ENCODE measurements at places on chromosomes 7 and 10.

DNA sequence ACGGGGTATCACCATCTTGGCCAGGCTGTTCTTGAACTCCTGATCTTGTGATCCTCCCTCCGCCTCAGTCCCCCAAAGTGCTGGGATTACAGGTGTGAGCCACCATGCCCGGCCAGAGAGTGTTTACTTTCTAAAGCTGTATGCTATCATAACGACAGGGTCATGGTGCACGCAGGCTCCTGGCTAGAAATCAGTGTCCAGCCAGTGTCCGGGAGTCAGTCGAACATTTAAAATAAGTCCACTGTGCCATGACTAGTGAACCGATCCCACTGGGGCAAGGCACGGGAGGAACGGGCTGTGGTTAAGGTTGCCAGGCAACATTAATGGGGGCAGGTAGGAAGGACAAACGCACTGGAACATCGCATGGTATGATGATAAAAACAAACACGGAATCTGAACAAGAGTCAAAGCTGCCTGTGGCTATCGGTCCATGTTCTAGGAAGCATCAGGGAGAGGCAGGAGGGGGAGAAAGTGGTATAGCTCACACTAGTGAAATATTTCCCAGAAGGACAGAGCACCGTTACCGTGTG lies 89.0 kb upstream of the SEPHS1 start:
- no peak for DNase-seq

DNA sequence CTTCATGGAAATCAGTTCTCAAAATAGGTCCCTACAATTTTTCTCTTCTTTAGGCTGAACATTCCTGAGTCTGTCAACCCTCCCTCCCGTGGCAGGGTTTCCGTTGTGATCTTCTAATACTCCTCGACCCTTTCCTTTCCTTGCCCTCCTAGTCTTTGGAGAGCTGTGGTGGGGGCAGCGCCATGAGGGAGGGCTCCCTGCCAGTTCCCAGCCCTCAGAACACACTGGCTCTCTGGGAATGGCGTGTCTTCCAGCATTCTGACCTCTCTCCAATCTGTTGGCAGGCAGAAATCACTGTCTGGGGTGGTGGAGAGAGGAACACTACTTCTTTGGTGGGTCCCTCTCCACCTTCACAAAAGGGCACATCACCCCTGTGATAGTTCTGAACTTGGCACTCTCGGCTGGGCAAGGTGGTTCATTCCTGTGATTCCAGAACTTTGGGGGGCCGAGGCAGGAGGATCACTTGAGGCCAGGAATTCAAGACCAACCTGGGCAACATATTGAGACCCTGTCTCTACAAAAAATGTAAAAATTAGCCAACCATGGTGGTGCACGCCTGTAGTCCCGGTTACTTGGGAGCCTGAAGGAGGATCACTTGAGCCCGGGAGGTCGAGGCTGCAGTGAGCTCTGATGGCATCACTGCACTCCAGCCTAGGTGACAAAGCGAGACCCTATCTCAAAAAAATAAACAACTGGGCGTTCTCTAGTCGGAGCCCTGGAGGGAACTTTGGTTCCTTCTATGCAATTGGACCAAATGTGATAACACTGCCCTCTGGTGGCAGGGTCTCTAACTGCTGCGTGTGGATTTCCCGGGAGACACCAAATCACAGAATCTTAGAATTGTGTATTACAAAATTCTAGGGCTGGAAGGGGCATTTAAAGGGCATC lies 13.1 kb upstream of the ARPC1A start:
- peak; percentile 54 for DNase-seq

DNA sequence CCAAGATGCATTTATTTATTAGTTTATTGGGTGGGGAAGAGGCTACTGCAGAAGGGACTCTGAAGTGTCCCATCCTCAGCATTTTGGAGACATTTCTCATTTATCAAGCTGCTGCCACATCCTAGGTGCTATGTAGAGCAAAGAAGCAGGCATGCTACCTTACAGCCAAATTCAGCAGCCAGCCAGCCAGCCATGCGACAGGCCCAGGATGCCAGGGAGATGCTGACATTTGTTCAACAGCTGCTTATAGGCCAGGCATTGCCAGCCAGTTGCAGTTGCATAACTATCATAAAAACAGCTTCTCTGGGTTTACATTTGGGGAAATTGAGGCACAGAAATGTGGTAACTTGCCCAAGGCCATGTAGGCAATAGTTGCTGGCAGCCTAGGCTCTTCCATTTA lies 2.3 kb downstream of the SLC29A3 start:
- DNase-seq, result no peak

GRCh38 chr10:3425716-3426115 lies 253.1 kb upstream of the PITRM1 start:
- DNase-seq, result no peak

DNA sequence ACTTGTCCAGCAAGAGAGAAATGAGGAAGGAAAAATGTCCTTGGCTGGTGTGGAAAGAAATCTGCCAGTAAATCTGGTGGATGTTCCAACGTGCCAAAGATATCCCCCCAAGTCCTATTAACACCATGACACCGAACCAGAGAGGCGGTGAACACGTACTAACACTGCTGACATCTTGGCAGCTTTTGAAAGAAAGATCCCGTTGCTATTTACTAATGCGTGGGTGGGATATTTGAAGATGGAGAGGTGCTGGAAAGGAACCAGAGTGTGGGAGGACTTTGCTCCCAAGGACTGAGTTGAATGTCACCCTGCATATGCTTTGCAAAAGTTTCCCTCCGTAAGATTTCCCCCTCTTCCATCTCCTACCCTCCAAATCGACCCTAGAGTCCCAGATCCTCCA lies 7.9 kb downstream of the CCDC3 start:
- no peak for DNase-seq

DNA sequence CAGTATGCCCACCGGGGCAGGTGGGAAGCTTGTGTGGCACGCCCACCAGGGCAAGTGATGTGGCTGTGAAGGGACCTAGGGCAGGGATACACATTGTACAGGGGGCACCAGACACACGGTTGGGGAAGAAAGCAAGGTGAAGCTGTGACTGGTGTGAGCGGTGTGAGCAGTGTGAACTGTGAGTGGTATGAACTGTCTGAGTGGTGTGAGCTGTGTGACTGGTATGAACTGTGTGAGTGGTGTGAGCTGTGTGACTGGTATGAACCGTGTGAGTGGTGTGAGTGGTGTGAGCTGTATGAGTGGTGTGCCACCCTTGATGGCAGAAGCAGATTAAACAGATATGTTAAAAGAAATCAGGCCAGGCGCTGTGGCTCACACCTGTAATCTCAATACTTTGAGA lies 48.1 kb downstream of the DPYSL4 start:
- no peak for DNase-seq

- DNase-seq, result no peak
These were observed 64.1 kb downstream of the CAV1 start for GRCh38 chr7:116588641-116589594.

GRCh38 chr10:130138479-130138866 lies 2.3 kb downstream of the GLRX3 start:
- DNase-seq, result no peak

DNA sequence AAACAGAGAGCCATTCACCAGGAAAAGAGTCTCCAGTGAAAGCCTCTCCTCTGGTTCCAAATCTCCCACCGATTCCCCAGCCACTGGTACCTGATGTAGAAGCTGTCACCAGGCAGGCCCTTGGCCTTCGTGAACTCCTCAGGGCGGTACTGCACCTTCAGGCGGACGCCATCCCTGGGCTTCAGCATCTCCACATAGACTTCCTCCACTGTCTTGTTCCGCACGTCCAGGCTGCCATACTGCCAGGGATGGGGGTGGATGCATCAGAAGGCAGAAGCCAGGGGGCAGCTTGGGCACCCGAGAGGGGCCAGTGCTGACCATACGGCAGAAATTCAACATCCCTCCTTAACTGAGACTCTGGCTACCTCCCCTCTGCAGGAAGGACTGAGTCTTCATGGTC lies 118.8 kb downstream of the DLG5 start:
- no peak for DNase-seq

GRCh38 chr7:45662018-45662417 lies 87.8 kb downstream of the ADCY1 start:
- DNase-seq, result no peak

DNA sequence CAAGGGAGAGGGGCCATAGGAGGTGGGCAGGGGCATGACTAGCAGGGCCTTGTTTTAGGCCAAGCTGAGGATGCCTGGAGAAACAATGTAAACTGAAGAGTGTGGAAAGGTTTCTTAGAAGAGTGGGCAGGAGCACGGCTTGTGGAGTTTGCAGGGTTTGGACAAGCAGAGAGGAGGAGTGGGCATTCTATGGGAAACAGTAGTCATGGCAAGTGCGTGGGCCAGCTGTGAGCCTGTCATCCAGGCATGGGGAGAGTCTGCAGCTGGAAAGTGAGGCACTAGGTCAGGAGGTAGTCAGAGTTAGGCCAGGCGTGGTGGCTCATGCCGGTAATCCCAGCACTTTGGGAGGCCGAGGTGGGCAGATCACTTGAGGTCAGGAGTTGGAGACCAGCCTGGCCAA lies 130.1 kb downstream of the SH3PXD2A start:
- DNase-seq, result no peak

GRCh38 chr7:22488643-22489462 lies 11.1 kb downstream of the STEAP1B start:
- peak; percentile 37 for DNase-seq

- DNase-seq, result peak; percentile 61
These were observed 337.7 kb upstream of the NPVF start for GRCh38 chr7:25565949-25566348.

DNA sequence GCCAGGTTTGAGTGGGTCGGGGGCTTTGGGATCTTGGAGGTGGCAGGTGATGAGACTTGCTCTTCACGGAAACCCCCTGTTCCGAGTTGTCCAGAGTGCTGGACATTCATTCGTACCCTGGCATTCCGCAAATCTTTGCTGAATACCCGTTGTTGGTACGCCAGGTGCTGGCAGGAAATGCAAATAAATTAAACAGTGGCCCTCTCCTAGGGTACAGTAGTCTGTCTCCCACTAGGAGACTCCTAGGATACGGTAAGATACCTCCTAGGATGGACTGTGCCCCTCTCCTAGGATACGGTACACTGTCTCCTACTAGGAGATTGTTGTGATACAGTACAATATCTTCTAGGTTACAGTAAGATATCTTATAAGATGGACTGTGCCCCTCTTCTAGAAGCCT lies 544 bp downstream of the SEC23IP start:
- no peak for DNase-seq

DNA sequence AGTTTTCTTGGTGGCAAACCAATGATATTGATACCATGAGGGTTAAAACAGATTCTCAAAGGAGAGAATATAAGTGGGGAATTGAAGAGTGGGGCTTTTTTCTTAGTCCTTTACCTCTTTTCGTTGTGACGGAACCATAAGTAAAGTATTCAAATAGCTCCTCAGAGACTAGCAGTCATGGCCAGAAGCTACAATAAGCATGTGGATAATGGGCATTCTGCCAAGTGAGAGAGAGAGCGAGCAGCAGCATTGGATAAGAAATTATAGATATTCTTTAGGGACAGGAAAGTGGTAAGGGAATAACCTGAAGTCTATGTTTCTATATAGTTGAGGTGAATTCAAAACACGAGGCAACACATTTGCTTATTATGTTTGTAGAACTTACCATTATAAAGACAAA lies 235.1 kb downstream of the SEMA3E start:
- DNase-seq, result no peak

DNA sequence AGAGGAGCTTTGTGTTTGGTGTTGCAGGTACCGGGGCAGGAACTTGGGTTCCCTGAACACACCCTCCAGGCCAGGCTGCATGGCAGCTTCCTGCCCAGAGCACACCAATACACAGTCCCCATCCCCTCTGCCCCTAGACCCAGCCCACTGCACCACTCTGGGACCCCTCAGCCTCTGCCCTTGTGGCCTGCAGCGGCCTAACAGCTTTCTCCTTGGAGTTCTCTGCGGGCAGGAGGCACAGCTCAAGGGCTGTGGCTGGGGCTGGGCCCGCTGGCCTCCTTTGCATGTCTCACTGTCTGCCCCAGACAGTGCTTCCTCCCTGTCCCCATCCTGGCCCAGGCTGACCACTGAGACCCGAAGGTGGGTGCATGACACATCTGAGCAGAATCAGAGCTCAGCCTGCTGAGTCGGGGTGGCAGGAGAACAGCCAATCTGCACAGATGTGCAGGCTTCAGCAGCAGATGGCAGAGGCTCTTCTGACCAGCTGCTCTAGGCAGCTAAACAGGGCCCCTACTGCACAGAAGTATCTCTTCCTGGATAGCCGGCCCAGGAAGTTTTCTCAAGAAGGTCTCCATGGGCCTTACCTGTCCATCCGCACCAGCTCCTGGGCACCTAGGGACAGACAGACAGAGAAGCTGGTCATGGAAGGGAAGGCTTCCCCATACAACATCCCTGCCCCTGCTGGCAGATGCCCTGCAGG lies 20.8 kb downstream of the VSIR start:
- DNase-seq, result no peak

GRCh38 chr7:93148727-93149126 lies 542 bp upstream of the SAMD9L start:
- no peak for DNase-seq

DNA sequence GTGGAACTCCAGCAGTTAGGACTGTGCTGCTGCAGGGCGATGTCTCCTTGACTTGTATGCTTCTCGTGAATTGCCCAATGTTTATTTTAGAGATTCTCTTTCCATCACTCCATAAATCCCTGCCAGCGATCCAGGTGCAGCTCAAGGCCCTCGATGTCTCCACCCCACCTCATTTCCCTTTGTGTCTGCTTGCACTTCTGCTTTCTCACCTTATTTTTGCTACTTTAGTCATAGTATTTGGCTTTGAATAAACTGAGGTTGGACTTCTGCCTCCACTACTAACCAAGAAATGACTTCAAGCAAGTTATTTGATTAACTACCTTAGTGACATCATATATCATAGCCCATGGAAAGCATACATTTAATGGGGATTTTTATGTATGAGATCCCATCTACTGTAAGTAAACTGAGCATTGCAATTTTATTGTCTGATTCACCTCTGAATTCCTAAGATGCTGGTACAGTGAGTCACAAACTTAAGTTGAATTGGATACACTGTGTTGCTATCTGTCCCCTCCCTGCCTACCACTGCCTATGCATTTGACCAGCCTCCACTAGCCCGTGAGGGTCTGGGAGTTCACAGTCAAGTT lies 255.8 kb downstream of the ABCA13 start:
- DNase-seq, result no peak

- DNase-seq, result no peak
These were observed 23.2 kb upstream of the ACSM6 start for GRCh38 chr10:95170790-95171189.

DNA sequence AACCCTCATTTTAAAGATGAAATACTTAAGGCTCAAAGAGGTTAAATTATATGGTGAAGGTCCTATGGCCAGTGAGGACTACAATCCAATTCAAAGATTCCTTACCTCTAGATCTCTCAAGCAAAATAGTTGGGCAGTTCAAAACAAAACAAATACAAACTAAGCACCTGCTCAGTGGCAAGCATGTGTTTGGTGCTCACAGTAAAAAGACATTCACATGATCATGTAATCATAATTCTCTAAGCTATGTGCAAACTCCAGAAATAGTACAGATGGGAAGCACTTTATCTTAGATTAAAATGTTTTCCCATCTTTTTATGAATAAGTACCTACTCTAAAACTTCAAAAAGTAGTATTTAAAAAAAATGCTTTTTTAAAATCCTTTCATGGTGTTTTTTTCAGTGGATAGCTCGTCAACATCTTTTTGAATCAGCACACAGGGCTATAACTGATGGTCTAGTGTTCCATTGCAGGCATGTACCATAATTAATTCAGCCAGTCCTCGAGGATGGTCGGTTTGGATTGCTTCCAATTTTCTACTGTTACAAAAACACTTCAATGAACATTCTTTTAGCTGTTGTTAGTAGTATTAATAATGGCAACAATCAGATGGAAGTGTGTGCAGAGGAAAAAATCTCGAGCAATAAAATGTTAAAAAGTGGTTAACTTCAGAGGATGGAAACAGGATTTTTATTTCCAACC lies 58.4 kb downstream of the CHCHD3 start:
- no peak for DNase-seq
